ENCODE measurements at places on chromosomes 11 and 22. TPM values are rescaled to one million over a fixed set of nuclear protein-coding genes. Genes with fewer than 3 reads are reported as not detected.

DNA sequence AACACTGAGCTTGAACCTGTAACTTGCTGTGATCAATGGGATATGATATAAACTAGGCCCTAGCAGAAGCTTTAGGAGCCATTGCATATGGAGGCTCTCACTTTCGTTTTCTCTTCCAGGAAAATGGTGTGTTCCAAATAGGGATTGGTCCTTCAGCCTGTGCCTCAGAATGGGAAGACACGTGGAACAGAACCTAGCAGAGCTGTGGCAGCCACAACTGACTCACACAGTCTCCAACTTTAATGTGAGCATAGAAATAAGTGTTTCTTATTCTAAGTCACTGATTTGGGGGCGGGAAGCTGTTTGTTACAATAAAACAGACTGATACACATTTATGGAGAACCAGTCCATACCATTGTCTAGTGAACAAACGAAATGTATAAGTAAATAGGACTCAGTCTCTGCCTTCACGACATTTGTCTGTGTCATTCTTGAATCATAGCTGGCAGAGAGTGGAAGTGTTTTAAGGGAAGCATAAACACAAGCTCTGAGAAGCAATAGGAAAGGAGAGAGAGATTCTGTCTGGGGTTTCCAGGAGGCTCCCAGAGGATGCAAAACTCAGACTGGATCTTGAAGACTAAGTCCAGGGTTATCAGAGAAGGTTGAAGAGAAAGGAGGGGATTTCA is 97.3 kb downstream of the GALNT18 start:
- no peak for DNase-seq

The CYTH4 gene
- total RNA-seq, result 12.7 TPM

DNA sequence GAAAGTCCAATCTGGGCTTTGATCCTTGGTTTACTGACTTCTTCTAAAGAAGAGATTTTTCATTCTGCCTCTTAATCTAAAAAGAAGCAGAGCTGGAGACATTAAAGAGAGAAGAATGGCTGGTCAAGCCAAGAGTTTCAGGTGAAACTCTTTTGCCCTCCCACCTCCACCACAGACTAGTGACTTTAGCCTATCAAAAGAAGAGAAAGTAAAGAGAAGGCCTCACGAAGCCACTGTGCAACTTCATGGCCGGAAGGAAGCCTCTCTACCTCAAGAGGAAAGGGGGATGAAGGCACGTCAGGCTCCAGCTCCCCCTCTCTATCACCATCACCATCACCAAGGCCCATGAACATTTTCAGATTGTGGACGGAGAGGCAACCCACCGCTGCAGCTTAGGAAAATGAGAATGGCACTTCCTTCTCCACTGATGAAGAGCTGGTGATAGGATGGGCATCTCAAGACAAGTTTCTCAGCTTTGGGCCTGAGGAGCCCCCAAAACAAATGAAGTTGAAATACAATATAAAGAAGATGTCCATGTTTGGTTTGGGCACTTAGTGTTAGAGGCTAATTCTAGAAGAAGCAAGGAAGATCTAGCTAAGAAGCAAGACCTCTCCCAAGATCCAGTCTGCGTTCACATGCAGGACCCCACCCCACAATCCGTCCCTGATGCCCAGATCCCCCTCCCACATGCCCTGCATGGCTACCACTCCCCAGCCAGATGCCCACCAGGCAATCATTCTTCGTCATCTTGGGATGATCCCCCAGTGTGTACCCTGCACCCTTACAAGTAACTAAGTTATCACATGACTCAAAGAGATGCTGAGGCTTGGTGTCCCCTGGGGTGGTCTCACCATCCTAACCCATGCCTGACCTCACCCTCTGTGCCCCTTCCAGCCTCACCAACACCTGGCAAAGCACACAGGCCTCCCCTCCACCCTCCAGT is 52.6 kb downstream of the IGSF9B start:
- no peak for DNase-seq

DNA sequence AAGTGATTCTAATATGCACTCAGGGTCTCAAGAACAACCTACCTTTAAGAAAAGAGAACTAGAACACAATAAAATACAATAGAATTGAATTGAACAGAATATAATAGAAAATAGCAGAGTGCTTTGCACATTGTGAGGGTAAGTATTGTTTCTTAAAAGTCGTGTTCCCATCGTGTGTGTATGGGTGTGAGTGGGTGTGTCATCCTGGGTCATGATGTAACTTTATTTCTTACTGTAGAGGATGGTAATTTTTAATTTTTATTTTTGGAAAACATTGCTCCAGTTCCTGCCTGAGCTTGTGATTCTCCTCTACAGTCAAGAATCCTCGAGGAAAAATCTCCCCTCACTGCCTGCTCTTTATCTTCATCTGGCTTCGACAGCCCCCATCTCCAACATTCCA is 75.7 kb upstream of the CSNK2A3 start:
- DNase-seq, result no peak

DNA sequence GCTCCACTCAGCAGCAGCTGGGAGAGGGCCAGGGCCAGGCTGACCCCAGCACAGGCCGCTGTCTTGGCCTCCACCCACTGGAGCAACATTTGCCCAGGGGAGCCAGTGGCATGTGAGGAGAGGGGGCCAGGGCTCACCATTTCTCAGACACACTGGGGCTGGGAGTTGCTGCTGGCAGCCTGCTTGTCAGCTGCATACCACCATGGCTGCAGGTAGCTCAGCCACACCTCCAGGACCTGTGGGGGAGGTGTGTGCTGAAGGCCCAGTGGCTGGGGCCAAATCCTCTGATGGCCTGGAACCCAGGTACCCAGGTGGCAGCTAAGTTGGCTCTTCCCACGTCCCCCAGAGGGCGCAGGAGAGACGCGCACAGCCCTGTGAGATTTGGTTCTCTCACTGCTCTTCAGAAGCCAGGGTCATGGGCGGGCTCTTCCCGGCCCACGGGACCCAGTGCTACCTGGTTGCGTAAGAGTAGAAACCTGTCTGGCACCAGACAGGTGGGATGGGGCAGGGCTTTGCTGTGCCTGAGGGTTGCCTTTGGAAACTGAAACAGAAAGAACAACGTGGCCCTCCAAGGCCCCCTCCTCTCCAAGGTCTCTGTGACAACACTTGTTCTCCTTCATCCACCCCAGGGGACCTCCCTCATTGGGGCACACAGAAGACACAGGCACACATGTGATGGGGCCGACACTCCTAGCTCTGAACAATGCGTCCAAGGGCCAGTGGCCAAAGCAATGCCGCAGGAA is 98.8 kb downstream of the MED15 start:
- DNase-seq, result no peak

DNA sequence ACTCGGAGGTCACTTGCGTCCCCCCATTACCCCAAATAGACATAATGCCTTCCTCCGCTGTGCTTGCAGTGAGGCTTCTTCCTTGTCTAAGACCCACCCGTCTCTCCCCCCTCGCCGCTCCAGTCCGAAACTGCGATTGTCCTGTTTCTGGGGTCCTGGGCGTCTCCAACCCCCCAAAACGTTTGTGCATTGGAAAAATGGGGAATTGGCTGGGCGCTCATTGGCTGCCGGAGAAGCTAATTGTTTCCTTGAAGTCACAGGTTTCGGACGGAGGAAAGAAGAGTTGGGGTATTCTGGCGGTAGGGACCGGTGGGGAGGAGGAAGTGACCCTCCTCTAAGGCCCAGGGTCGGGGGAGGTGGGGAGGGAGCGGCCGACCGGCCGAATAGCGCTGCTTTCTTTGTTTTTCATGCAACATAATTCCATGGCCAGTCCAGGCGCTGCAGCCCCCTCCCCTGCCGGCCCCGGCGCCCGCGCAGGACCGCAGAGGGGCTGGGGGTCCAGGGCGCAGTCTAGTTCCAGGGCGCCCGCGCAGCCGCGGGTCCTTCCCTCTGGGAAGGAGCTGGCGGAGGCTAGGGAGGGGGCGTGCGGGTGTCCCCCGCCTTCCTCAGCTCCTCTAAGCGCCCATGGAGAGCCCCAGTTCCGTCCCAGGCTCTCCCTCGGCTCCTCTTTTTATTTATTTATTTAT is 12.7 kb upstream of the CPT1A start:
- no peak for DNase-seq

The PSMC3 gene
- total RNA-seq, result 133 TPM

The SLC5A1 gene
- total RNA-seq, result 81.5 TPM

GRCh38 chr22:21612858-21613257 is 17.0 kb downstream of the YDJC start:
- DNase-seq, result no peak

GRCh38 chr11:47510209-47510608 is 42.7 kb downstream of the CELF1 start:
- no peak for DNase-seq

The MRPL11 gene
- 47.0 TPM for total RNA-seq

- DNase-seq, result no peak
Observed at GRCh38 chr11:46901156-46901555, 17.2 kb downstream of the LRP4 start.

DNA sequence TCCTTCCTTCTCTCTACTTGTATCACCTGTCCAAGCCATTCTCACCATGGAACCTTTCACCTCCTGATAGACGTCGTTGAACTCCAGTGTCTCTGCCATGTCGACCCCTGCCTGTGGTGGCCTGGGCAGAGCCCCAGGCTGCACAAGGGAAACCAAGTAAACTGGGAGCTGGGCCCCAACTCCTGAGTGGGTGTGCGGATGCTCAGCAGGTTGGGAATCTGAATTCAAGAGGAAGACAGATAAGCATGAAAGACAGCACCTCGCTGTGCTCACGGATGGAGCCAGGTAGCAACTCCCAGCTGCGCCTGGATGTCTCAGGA is 709 bp downstream of the SSRP1 start:
- no peak for DNase-seq

The GNAZ gene
- 2.8 TPM for total RNA-seq

The SYT9 gene
- total RNA-seq, result 0.08 TPM

GRCh38 chr11:122789907-122790306 is 48.4 kb upstream of the CRTAM start:
- DNase-seq, result no peak

The KRTAP5-10 gene
- not detected for total RNA-seq

DNA sequence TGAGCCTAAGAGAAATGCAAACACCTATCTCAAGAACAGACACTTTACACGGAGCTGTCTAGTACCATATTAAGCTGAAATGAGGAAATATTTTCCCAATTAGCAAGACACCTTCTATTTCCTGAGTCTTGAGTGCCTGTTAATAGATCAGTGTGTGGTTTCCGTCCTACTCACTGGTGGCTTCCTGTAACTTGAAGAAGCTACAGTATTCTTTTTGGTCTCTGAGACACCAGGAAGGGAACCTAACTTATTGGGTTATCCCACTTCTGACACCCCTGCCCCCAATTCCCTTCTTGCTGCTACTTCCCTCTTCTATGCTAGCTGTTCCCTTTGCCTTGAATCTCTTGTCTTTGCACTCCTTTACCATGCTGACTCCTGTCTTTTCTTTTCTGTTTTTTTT is 92.7 kb downstream of the FDX1 start:
- DNase-seq, result no peak

GRCh38 chr22:39363751-39364515 is 14.1 kb downstream of the SYNGR1 start:
- DNase-seq, result no peak

- no peak for DNase-seq
Observed at GRCh38 chr22:30392661-30393321, 4.0 kb upstream of the SEC14L2 start.

DNA sequence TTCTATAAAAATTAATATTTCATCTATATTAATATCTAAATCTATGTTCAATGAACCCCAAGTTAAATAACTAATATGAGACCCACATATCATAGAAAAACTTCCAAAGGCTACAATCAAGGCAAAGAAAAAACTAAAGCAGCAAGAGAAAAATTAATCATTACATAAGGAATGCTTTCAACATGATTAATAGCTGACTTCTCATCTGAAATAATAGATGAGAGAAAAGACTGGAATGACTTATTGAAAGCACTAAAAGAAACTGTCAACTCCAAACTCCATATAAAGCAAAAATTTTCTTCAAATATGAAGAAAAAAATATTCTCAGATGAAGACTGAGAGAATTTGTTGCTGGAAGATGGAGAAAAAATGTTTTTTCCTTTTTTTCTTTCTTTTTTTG is 13.0 kb downstream of the TRIM5 start:
- DNase-seq, result no peak

DNA sequence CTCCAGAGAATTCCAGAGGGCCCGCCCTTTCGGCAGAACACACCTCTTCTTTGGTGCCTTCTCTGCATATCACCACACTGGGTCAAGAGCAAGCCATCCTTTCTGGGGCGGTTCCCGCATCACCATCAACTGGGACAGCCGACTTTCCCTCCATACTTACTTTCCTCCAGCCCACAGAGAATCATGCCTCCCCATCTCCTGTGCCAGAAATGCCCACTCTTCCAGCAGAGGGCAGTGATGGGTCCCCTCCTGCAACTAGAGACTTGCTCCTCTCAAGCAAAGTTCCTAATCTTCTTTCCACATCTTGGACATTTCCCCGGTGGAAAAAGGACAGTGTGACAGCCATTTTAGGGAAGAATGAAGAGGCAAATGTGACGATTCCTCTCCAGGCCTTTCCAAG is 157.7 kb downstream of the C11orf91 start:
- peak; percentile 46 for DNase-seq

DNA sequence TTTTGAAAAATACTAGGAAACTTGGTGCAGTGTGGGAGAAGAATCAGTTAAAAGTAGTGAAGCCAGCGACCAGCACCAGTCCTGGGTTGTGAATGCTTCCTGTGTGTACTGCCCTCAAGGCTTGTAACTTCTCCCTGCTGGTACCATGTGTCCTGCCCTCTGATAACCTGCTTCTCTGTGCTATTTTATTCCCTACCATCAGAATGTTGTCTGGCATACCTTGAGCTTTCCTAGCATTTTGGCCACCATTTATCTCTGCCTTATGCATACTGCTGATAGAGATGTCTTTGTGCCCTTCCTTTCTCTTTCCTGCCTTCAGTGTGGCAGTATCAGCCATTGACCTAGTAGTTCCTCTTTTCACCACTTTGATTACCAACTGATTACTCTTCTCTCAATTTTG is 2.0 kb downstream of the GTF2H1 start:
- DNase-seq, result no peak

The MUC6 gene
- total RNA-seq, result not detected

The OR51I1 gene
- total RNA-seq, result not detected

- no peak for DNase-seq
Observed at GRCh38 chr11:100712583-100712982, 25.5 kb downstream of the ARHGAP42 start.

The DMC1 gene
- total RNA-seq, result 1.4 TPM

DNA sequence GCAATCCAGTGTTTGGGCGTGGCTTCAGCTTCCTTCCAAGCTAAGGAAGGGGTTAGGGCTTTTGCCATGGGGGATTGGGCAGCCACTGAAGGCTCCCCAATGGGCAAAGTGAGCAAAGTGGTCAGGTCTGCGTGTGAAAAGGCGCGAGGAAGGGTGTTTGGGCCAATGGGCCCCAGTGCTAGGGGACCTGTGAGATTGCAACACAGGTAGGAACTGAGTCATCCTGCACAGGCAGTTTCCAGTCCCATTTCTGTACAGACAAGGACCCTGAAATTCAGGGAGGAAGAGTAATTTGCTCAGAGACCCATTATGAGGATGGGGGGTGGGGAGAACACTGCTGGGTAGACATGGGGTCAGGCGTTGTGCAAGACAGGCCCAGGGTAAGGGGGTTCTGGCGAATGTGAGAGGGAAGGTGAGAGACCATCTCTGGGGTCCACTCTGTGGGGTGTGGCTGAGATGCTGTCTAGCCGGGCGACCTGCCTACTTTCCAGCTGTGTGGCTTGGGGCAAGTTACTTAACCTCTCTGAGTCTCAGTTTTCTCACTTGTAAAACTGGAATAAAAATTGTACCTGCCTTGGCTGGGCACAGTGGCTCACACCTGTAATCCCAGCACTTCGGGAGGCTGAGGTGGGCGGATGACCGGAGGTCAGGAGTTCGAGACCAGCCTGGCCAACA is 7.3 kb downstream of the CCDC88B start:
- no peak for DNase-seq

The CRYBB2 gene
- not detected for total RNA-seq

All from left cardiac atrium (tissue), 4 donors.